Stimulated activated CD8-positive, alpha-beta memory T cell treated with anti-CD3 and anti-CD28 coated beads, Interleukin-12 subunit alpha, Interleukin-12 subunit beta, amount 100 ng/mL, for 4 hours (primary cell): ENCODE measurements at places on chromosomes 6 and 20.

- DNase-seq, result peak; percentile 4
Measured at GRCh38 chr6:137094411-137095008, 49.7 kb upstream of the IL20RA start.

DNA sequence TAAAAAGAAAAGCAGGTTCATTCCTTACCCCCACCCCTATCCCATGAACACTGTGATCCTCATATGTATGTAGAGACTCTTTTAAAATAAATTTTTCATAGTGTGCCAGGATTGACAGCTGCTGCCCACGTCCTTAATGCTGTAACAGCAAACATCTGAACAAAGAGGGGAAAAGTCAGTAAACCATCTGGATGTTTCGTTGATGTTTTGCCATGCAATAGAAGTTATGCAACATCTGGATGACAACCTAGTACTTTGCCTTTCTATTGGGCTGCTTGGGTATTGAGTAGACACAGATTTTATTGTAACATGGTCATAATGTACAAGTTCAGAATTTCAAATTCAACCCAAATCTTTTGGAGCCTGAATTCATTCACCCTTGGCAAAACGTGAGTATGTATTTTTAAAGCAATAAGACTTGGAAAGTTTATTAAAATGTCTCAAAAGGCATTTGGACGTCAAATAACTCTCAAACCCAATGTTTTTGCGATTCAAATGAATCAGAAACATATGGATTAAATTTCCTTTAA is 500.3 kb downstream of the DHX35 start:
- no peak for DNase-seq

- DNase-seq, result no peak
Measured at GRCh38 chr6:163420289-163420614, 5.7 kb downstream of the QKI start.

GRCh38 chr6:26300359-26300758 is 64.6 kb upstream of the BTN3A2 start:
- no peak for DNase-seq

DNA sequence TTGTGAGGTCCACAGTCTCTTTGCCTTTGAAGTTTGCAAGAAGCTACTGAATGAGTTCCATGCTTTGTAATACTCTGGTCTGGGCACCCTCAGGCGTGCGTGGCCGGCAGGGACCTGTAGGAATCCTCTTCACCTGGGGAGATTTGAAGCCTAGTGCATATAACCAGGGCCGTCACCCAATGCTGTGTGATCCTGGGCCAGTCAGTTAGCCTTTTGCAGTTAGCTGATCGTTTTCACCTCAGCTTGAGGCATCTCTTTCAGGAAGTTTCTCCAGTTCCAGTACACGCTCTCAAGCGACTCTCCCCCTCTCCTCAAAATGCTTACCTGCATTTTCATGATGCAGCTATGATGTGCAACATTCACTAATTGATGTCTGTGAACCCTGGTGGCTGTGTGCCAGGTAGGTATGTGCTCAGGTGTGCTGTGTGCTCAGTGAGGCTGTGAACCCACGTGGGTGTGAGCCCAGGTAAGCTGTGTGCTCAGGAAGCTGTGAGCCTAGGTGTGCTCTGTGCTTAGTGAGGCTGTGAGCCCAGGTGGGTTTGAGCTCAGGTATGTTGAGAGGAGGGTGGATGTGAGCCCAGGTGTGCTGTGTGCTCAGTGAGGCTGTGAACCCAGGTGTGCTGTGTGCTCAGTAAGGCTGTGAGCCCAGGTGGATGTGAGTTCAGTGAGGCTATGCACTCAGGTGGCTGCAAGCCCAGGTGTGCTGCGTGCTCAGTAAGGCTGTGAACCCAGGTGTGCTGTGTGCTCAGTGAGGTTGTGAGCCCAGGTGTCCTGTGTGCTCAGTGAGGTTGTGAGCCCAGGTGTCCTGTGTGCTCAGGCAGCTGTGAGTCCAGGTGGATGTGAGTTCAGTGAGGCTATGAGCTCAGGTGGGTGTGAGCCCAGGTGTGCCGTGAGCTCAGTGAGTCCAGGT is 120.4 kb downstream of the PHACTR3 start:
- no peak for DNase-seq

DNA sequence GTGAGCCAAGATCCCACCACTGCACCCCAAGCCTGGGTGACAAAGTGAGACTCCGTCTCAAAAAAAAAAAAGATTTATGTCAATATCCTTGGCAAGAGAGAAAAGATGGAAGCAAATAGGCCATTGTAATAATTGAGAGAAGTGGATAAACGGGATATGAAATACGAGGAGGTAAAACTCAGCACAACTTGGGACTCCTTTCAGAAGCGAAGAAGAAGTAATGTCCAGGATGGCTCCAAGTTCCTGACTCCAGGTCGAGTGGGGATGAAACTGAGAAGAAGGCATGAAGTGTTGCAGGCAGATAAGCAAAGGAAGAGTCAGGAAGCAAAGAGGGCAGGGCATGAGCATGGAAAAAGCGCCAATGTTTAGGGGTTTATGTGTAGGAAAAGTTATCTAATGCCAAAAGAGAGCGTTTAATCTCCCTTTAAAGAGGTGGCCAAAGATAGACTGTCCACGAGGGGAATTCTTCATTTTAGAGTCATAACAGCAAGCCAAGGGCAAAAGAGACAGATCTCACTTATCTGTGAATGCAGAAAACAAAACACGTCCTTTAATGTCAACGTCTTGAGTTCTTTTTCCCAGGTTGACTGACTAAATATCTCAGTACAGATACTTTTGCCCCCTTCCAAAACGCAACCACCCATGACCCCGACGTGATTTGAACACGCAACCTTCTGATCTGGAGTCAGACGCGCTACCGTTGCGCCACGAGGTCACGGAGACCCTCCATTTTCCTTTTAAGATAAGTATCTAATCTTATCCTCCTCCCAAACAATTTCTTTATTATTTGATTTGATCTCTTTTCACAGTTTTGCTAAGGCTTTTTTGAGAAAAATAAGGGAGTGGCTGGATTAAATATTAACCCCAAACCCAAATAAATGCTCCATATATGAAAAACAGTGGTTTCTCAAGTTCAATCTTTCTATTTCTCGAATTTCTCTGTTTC is 46.3 kb upstream of the BTN3A2 start:
- DNase-seq, result no peak

DNA sequence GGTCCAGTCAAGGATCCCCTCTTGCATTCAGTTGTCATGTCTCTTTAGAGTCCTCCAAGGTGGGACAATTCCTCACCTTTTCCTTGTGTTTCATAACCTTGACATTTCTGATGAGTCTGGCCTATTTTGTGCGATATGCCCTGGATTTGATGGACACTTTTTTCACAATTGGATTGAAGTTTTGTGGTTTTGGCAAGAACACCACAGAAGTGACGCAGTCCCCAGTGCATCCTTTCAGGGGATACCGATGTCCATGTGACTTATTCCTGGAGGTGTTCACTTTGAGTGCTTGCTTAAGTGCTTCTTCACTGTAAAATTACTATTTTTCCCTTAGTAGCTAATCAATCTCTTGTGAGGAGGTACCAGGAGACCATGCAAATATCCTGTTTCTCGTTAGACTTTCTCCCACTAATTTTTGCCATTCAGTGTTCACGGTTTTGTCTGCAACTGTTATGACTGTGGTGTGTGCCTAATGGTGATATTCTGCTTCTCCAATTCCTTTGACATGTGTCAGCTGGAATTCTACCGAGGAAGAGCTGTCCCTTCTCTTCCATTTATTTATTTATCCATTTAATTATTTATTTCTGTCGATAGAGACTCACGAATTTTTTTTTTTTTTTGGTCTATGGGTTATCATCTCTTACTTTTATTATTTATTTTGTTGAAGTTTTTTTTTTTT is 30.8 kb downstream of the BPIFB4 start:
- no peak for DNase-seq

GRCh38 chr20:53365539-53366075 is 228.0 kb downstream of the ZNF217 start:
- no peak for DNase-seq

GRCh38 chr20:37245216-37246150 is 16.1 kb downstream of the GHRH start:
- DNase-seq, result no peak

DNA sequence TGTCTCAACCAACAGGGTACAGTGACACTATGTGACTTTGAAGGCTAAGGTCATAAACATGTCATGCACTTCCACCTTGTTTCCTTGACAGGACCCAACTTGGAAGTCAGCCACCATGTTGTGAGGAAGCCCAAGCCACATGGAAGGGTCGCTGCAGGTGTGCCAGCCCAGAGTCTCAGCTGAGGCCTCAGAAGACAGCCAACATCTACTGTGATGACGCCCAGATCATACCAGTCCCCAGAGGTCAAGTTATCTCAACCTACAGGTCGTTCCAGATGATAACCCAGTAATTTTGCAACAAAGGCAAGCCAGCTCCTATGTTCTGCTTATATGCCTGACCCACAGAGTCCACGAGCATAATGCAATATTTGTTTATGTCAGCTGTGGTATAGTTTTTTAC is 376.0 kb upstream of the AGPAT4 start:
- no peak for DNase-seq
